Activated gamma-delta T cell treated with Interleukin-2 at 50 U/mL for 16 hours (primary cell): ENCODE measurements at places on chromosomes 1 and 21.

DNA sequence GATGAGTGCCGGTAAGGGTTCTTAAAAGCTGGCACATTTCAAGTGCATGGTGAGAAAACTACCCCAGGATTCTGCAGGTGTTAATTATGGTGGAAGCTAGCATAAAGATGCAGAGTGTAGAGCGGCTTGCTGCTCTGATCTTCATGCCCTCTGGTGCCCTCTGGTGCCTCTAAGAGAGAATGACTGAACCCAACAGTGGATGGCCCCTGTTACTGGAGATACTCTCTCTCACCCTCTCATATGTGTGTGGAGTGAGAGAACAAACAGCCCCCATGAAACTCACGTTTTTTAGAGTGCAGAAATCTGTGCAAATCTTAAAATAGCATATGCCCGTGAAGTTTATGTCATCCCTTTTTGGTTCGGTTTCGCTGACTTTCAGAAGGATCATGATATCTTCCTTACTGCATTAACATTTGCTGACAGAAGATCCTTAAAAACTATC is 90.0 kb downstream of the GRIK1 start:
- DNase-seq = peak; percentile 9

DNA sequence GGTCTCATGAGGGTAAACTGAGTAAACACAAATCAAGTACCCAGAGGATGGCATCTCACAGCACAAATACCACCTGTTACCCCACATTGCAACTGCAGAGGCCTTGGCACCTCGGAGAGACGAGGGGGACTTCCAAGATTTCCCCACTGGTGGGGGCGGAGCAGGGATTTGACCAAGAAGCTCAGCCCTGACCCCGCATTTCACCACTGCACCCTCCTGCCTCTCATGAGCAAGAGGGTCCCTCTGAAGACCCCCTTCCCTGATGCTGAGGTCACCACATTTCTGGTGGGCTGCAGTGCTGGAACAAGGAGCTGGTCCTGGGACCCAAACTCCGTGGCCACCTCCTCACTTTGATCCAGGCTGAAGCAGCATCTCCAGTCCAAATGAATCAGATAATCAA is 342.4 kb downstream of the NPHP4 start:
- no peak for DNase-seq

- DNase-seq = no peak
Observed at GRCh38 chr1:239814306-239814881, 277.3 kb upstream of the FMN2 start.

- no peak for DNase-seq
Observed at GRCh38 chr21:33897739-33898138, 17.9 kb downstream of the ATP5PO start.

- DNase-seq = no peak
Observed at GRCh38 chr1:150928286-150928685, 2.1 kb downstream of the SETDB1 start.

DNA sequence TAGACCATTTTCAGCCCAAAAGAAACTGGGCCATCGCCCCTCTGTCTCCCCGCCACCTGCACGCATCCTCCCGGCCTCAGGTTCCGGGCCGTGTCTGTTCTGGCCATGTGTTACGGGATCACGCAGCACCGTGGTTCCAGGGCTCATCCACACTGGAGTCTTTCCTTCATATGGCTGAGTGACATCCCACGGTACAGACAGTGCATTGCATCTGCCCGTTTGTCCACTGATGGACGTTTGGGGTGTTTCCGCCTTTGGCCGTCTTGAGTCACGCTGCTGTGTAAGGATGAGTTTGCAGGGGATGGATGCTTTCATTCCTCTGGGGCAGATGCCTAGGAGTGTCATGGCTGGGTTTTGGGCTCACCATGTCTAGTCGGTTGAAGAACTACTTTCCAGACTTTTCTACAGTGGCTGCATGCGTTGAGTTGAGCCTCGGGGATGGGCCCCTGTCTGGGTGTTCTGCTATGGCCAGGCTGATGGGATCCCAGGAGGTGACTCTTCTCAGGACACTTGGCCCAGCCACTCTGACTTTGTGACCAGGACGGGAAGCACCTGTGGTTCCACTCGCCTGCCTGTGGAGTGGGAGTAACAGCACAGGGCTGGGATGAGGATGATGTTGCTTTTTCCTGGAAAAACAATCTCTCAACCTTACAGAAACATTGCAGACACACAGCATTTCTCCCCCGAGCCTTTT is 16.8 kb downstream of the RRP1 start:
- DNase-seq = no peak

DNA sequence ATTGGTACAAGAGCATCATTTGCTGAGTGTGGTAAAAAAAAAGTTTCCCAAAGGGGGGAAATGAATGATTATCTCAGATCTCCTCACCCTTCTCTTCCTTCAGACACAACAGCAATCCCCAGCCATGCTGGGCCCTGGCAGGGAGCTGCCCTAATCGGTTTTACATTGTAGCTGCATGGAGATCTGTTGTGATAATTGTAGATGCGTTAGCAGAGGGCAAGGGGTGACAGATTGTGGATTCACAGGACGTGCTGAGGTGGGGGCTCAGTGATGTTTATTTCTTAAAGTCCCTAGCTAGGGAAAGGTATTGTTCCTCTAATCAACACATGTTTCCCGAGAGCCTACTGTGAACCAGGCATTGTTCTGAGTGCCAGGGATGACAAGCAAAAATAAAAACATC is 304.1 kb downstream of the PBX1 start:
- no peak for DNase-seq

DNA sequence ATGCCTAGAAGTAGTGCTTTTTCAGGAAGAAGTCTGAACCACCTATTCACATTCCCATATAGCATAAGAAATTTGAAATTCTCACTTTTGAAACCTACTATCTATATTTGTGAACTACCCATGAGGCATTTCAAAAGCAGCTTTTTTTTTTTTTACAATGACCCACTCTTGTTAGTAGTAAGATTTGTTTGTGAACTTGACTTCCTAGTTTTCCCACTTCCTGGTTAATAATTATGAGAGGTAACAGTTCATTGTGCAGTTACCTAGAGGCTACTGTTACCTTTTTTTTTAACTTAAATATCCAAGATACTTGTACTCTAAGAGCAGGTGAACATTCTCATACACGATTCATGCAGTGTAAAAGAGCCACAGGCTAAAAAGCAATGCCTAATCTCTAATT is 371.7 kb upstream of the ADGRL2 start:
- DNase-seq = no peak

GRCh38 chr1:155691992-155692528 is 3.2 kb downstream of the DAP3 start:
- DNase-seq = no peak

DNA sequence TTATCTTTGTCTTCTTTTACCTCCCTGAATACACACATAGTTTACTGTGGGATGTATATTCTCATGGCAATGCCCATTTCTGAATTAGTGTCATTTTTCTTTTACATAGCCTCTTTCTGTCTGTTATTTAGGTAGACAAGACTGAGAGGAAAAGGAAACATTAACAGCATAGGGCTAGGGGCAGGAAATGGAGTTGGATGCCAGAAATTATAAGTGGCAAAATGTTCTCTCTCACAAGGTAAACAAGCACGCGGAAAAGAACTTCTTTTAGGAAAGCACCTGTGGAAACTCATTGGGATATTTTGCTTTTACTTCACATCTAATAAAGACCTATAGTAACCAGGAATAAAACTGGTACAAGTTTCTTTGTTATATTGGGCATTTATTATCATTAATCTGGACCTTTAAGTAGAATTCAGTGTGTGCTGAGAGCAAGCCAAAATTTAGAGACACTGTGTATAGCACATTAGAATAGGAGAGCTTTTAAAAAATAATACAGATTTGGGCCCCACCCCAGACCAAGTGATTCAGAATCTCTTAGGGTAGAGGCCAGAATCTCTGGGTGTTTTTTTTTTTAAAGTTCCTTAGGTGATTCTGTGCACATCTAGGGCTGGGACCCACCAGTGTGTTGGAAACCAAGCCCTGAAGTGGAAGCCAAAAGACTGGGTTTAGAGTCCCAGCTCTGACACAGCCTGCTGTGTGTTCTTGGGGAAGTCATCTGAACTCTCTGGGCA is 32.7 kb downstream of the S100A10 start:
- DNase-seq = no peak

DNA sequence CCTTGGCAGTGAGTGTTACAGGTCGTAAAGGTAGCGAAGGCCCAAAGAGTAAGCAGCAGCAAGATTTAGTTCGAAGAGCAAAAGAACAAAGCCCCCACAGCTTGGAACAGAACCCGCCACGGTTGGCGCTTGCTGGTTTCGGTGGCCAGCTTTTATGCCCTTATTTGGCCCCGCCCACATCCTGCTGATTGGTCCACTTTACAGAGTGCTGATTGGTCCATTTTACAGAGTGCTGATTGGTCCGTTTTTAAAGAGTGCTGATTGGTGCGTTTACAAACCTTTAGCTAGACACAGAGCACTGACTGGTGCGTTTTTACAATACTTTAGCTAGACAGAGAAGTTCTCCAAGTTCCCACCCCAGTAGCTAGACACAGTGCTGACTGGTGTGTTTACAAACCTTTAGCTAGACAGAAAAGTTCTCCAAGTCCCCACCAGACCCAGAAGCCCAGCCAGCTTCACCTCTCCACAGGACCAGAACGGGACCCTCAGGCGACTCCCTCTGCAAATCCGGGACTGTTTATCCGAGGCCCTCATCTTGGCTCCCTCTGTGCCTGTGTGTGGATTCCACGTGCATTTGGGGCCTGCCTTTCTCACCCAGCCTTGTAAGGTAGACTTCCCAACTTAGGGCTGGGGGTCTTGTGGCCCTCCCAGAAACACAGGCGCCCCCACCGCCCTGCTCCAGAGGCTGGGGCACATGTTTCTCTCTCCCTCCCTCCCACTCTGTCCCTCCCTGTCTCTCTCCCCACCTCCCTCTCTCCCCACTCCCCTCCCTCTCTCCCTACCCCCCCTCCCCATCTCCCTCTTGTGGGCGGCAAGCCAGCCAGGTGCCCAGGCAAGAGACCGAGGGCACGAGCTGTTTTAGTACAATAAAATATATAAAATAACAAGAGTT is 12.6 kb downstream of the FTCD start:
- DNase-seq = no peak

GRCh38 chr21:31286621-31287020 is 57.4 kb downstream of the TIAM1 start:
- no peak for DNase-seq

GRCh38 chr1:71610476-71610875 is 529.6 kb upstream of the ZRANB2 start:
- DNase-seq = no peak

DNA sequence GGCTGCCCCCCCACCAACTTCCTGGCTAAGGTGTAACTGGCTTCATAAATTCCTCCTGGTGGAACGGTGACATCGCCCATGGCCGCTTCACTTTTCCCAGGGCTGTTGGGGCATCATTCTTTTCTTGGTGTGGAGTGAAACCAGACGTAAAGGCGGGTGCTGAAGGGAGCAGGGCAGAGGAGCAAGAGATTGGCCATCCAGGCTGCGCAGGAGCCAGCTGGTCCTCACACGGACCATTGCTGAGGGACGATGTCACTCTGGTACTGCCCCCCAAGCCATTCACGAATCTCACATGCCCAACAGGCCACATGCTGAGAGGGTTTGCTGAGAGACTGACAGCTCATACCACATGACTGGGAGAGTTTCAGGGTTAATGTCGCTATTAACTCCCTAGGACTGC is 10.5 kb upstream of the PKP1 start:
- no peak for DNase-seq

DNA sequence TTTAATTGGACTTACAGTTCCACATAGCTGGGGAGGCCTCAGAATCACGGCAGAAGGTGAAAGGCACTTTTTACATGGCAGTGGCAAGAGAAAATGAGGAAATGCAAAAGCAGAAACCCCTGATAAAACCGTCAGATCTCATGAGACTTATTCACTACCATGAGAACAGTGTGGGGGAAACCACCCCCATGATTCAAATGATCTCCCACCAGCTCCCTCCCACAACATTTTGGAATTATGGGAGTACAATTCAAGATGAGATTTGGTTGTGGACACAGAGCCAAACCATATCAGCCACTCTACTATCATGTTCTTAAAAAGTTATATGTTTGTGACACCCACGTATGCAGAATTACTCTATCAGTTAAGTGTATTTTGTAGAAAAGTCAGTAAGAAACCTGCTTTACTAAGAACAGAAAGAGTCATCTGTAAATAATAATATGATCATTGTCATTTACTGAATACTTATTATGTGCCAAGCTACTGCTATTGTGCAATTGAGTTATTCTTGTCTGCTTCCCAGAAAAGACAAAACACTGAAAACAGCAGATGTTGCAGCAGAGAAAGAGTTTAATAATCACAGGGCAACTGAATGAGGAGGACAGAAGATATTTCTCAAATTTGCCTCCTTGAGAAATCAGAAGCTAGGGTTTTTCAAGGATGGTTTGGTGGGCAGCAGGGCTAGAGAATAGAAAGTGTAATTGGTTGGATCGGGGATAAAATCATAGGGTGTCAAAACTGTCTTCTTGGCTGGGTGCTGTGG is 207.7 kb upstream of the FGGY start:
- DNase-seq = no peak

GRCh38 chr1:83527987-83528386 is 470.9 kb downstream of the TTLL7 start:
- no peak for DNase-seq

DNA sequence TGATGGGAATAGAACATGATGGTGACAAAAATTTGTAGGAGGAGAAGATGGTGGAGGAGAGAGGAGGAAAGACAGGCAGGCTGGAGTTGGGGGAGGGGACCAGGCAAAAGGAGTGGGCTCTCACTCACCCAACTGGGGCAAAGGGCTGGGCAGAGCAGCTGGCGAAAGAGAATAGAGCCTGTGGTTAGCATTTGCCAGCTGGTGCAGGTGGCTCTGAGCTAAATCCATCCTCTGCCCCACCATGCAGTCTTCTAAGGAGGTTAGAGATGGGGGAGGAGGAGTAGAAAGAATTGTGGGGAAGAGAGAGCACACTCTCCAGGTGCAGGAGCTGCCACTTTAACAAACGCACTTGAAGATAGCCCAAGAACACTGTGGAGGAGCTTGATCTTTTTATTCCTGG is 27.6 kb upstream of the SLAMF1 start:
- no peak for DNase-seq

DNA sequence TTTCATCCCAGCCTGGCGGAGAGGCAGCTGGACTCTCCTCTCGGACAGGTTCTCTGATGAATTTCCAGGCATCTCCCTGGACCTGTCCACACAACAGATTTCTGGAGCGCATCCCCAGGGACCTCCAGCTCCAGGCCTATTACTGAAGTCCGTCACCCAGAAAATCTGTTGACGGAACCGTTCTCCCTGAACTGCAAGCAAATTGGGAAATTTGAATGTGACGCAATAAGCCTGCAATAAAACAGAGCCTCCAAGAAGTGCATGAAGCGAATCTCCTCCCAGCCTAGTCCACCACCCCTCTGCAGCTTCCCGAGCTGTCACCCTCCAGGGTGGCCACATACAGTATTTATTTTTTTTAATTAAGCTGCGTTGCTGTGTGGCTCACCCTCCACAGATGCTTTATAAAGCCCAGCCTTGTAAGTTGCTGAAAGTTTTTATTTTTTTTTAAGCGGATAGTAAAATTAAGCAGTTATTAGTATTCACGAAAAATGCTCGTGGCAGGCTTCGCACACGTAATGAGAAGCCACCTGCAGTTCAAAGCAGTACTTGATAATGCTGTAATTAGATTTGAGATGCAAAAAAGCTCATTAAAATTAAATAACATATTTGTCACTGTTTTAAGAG is 173.3 kb downstream of the CAMTA1 start:
- no peak for DNase-seq

- no peak for DNase-seq
Observed at GRCh38 chr1:65691152-65691900, 101.4 kb upstream of the PDE4B start.

GRCh38 chr1:60052601-60053000 is 21.0 kb downstream of the C1orf87 start:
- no peak for DNase-seq

GRCh38 chr1:97505289-97505688 is 415.5 kb downstream of the DPYD start:
- DNase-seq = no peak
